Suppressor macrophage treated with lipopolysaccharide for 4 hours (primary cell): ENCODE measurements at places on chromosomes 5 and 9.

- DNase-seq: no peak
These were observed 5.8 kb upstream of the OR1L4 start for GRCh38 chr9:122718038-122718437.

- no peak for DNase-seq
These were observed 144.6 kb upstream of the NMUR2 start for GRCh38 chr5:152549709-152550108.

- no peak for DNase-seq
These were observed 59.3 kb downstream of the PAX5 start for GRCh38 chr9:36974731-36975130.

- no peak for DNase-seq
These were observed 351.0 kb downstream of the SPOCK1 start for GRCh38 chr5:137148159-137148558.

GRCh38 chr9:84860249-84861115 lies 191.0 kb downstream of the NTRK2 start:
- no peak for DNase-seq

- no peak for DNase-seq
These were observed 336.9 kb downstream of the DRD1 start for GRCh38 chr5:175107028-175107588.
